Spleen (tissue), 13 donors: ENCODE measurements at places on chromosomes 11 and 22. TPM values are rescaled to one million over a fixed set of nuclear protein-coding genes. Genes with fewer than 3 reads are reported as not detected.
A peak's percentile ranks its signal among the peaks of the same experiment; 100 is the strongest.

DNA sequence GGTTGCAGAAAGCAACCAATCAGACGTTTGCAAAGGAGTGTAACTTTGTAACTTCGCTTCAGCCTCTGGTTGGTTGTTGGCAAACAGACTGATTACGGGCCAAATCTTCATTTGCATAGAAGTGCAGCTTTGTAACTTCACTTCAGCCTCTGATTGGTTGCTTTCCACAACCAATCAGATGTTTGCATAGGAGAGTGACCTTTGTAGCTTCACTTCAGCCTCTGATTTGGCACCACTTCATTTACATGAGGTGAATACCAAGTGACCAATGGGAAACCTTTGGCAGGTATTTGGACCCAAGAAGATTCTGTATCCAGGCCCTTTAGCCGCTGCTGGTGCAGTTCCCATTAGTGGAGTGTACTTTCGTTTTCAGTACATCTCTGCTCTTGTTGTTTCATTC, 16.0 kb downstream of the USP47 start:
- no peak for DNase-seq
- H3K4me1 ChIP-seq, result peaks cover 25% of the 10 kb centered on the region
- H3K36me3 ChIP-seq, result no peaks in the 10 kb centered on the region
- H3K4me3 ChIP-seq, result no peak overlapping the region

The NTM gene
- 0.73 TPM for total RNA-seq

The PATE4 gene
- not detected for total RNA-seq

GRCh38 chr11:12175694-12176241, 65.4 kb downstream of the MICAL2 start:
- H3K27me3 ChIP-seq, result no peaks in the 10 kb centered on the region
- DNase-seq, result no peak
- H3K27ac ChIP-seq, result no peak overlapping the region
- H3K4me3 ChIP-seq, result no peak overlapping the region

- no peak for DNase-seq
- H3K27me3 ChIP-seq, result no peaks in the 10 kb centered on the region
- H3K4me3 ChIP-seq, result no peak overlapping the region
- no peaks in the 10 kb centered on the region for H3K36me3 ChIP-seq
- H3K4me1 ChIP-seq, result no peaks in the 10 kb centered on the region
- H3K27ac ChIP-seq, result no peak overlapping the region
These were observed 92.6 kb upstream of the LIN7C start for GRCh38 chr11:27599217-27599616.

GRCh38 chr11:44556735-44557409, 8.6 kb upstream of the CD82 start:
- DNase-seq, result peak; percentile 88
- H3K27me3 ChIP-seq, result no peaks in the 10 kb centered on the region
- no peak overlapping the region for H3K4me3 ChIP-seq
- H3K4me1 ChIP-seq, result peaks cover 69% of the 10 kb centered on the region
- H3K36me3 ChIP-seq, result no peaks in the 10 kb centered on the region

DNA sequence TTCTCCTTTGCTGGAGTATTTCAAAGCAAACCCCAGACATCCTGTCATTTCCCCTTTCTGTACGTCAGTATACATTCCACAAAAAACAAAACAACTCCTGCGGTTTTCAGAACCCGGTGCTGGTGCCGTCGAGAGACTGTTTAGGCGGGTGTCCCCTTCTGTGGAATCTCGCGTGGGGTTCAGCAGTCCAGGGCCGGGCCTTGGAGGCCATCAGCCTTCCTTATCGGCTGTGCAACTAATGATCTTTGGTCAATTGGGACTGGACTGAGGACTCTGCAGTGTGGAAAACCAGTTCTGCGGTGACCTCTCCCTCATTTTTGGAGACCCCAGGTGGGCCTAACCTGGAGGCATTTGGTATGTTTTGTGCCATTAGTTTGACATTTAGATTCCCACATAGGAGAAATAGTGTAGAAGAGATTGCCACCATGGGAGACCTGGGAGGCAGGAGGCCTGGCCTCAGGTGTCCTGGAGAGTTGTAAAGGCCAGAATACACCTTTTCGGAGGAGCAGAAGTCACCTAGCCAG, 84.4 kb downstream of the TBC1D22A start:
- no peak overlapping the region for H3K4me3 ChIP-seq
- no peak overlapping the region for H3K27ac ChIP-seq
- no peak for DNase-seq
- no peaks in the 10 kb centered on the region for H3K27me3 ChIP-seq
- no peaks in the 10 kb centered on the region for H3K4me1 ChIP-seq

GRCh38 chr11:129743112-129743815, 72.4 kb upstream of the TMEM45B start:
- no peak overlapping the region for H3K4me3 ChIP-seq
- H3K27me3 ChIP-seq, result peaks cover 3% of the 10 kb centered on the region
- DNase-seq, result peak; percentile 41
- no peak overlapping the region for H3K27ac ChIP-seq
- H3K4me1 ChIP-seq, result no peaks in the 10 kb centered on the region
- H3K36me3 ChIP-seq, result no peaks in the 10 kb centered on the region

GRCh38 chr22:22941831-22942510, 54.4 kb downstream of the IGLL5 start:
- H3K4me1 ChIP-seq, result no peaks in the 10 kb centered on the region
- peak; percentile 74 for DNase-seq
- H3K27me3 ChIP-seq, result peaks cover 3% of the 10 kb centered on the region
- H3K4me3 ChIP-seq, result no peak overlapping the region

DNA sequence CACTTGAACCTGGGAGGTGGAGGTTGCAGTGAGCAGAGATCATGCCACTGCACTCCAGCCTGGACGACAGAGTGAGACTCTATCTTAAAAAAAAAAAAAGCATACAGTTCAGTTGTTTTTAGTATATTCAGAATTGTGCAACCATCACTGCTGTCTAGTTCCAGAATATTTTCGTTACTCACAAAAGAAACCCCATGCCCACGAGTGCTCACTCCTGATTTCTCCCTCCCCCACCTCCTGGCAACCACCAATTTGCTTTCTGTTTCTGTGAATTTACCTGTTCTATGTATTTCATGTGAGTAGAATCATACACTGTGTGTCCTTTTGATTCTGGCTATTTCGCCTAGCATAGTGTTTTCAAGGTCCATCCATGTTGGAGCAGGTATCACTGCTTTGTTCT, 24.8 kb downstream of the PTPRJ start:
- DNase-seq, result peak; percentile 15
- H3K4me1 ChIP-seq, result peaks cover 100% of the 10 kb centered on the region
- no peaks in the 10 kb centered on the region for H3K36me3 ChIP-seq

DNA sequence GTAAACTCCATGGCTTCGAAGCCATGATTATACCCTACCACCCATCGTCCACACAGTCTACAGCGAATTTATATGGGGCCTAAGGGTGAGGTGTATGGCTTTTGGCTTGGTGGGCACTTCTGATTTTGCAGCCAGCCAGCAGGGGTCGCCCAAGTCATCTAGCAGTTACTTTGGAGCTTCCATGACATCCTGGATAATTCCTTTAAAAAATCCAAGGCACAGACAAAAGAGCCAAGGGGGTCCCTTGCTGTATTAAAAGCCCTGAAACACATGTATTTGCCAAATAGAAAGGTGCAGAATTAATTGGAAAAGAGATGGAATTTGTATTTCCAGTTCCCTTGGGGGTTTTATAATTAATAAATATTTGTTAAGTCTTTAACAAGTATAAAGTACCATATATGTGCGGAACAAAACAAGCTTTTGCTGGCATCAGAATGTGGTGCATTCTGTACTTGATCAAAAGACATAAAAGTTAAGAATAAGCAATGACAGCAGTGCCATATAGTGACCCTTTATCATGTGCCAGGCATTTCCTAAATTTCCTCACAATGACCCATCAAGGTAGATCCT, 132.8 kb upstream of the PITPNB start:
- H3K4me1 ChIP-seq, result no peaks in the 10 kb centered on the region
- no peak overlapping the region for H3K4me3 ChIP-seq
- no peak overlapping the region for H3K27ac ChIP-seq
- no peaks in the 10 kb centered on the region for H3K27me3 ChIP-seq
- no peak for DNase-seq
- no peaks in the 10 kb centered on the region for H3K36me3 ChIP-seq

- H3K27me3 ChIP-seq, result no peaks in the 10 kb centered on the region
- no peak overlapping the region for H3K27ac ChIP-seq
- DNase-seq, result no peak
These were observed 64.4 kb downstream of the PKNOX2 start for GRCh38 chr11:125228993-125229392.

DNA sequence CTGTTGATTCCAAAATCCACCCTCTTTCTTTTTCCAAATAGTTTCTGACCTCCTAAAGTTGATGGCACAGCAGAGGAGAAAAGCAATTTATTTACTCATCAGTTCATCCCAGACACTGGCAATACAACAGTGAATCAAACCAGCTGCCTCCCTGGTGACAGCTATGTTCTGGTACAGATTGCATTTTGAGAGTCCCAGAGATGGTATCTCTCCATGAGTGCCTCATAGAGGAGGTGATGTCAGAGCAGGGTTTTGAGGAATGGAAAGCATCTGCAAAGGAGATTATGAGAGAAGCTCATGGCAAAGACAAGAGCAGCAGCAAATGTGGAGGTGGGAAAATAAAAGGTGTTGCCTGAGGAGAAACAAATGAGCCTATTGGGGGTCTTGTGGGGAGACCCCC, 377.2 kb downstream of the MN1 start:
- H3K27me3 ChIP-seq, result no peaks in the 10 kb centered on the region
- no peaks in the 10 kb centered on the region for H3K4me1 ChIP-seq
- no peak overlapping the region for H3K4me3 ChIP-seq
- no peak for DNase-seq
- H3K36me3 ChIP-seq, result no peaks in the 10 kb centered on the region

- H3K27ac ChIP-seq, result no peak overlapping the region
- peak; percentile 49 for DNase-seq
- no peak overlapping the region for H3K4me3 ChIP-seq
- peaks cover 72% of the 10 kb centered on the region for H3K36me3 ChIP-seq
These were observed 291.3 kb downstream of the TBC1D22A start for GRCh38 chr22:47053726-47054141.

DNA sequence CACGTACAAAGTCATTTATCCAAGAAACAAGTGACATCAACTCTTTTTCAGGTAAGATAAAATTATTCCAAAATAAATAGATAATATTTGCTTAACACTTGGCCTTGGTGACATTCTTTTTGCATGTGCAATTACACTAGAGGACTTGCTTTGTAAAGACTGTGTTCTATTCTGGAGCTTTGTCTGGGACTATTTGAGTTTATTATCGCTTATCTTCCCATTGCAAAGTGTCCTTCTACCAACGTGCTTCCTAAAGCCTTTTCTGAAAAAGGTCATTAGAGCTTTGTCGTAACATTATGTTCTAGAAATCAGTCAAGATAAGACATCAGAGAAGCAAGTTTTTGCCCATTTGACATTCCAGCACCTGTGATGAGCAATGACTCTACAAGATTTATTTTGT, 78.3 kb upstream of the MYO18B start:
- no peaks in the 10 kb centered on the region for H3K27me3 ChIP-seq
- no peaks in the 10 kb centered on the region for H3K36me3 ChIP-seq
- no peak for DNase-seq
- H3K27ac ChIP-seq, result no peak overlapping the region
- no peak overlapping the region for H3K4me3 ChIP-seq

The TBX1 gene
- total RNA-seq, result 9.6 TPM

DNA sequence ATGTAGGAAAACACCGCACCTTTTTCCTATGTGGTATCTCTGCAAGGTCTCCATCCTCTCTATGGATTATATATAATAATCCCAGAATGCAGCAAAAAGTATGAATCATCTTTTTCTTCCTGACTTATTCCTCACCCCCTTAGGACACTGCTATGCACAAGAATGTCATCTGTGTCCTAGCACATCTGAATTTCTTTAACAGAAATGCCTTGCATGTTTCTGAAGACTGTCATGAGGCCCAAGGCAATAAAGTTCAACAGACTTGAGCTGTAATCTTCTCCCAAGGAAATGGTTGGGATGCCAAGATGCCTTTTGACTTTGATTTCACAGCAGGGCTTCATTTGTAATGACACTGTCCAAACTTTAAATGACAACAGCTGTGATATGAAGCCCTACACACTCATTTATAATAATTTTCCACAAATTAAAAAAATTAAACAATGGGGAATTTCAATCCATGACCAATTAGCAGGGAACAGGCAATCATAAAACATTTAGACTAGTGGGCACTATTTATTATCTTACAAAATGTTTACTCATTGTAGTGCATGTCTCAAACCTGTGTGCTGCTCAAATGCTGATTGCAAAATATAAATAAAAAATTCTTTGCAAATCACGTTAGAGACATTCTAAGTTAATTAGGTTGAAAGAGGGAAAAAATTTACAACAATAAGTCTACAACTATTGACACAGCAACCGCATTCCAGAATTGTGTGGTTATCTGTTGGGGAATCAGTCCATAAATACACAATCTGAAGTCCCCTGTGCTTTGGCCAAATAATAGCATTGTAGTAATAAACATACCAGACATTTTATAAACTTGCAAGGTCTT, 242.3 kb downstream of the SWAP70 start:
- H3K4me1 ChIP-seq, result no peaks in the 10 kb centered on the region
- H3K27ac ChIP-seq, result no peak overlapping the region
- H3K27me3 ChIP-seq, result no peaks in the 10 kb centered on the region
- no peak for DNase-seq
- H3K36me3 ChIP-seq, result no peaks in the 10 kb centered on the region

DNA sequence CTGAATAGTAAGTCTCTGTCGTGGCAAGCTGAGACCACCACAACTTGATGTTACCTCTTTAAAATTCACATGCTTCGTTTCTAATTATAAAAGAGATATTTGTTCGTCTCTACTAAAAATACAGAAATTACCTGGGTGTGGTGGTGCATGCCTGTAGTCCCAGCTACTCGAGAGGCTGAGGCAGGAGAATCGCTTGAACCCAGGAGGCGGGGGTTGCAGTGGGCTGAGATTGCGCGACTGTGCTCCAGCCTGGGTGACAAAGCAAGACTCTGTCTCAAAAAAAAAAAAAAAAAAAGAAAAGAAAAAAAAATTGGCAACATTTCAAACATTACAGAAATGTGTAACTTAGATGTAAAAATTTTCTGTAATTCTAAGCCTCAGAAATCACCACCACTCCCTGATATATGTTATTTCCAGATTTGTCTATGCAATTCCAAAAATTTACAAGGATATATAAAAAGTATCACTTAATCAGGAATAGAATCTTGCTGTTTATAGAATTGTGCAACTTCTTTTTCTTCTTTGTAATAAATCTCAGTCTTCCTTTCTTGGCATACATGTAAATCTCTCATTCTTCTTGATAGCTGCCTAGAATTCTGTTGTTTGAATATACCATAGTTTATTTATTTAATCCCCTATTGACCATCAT, 37.3 kb downstream of the C11orf96 start:
- no peak overlapping the region for H3K27ac ChIP-seq
- no peak overlapping the region for H3K4me3 ChIP-seq
- H3K4me1 ChIP-seq, result peaks cover 8% of the 10 kb centered on the region
- H3K27me3 ChIP-seq, result no peaks in the 10 kb centered on the region
- no peak for DNase-seq

DNA sequence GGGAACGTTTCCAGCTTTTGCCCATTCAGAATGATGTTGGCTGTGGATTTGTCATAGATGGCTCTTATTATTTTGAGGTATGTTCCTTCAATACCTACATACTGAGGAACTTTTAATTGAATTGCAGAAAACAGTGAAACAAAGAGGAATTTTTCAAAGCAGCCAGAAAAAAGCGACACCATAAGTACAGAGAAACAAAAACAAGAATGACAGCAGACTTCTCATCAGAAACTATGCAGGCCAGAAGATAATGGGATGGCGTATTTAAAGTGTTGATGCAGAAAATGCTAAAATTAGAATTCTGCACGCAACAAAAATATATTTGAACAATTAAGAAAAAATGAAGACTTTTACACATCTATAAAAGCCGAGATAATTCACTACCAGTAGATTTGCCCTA, 95.4 kb upstream of the TIMP3 start:
- H3K27ac ChIP-seq, result no peak overlapping the region
- no peaks in the 10 kb centered on the region for H3K27me3 ChIP-seq
- no peaks in the 10 kb centered on the region for H3K4me1 ChIP-seq
- H3K36me3 ChIP-seq, result no peaks in the 10 kb centered on the region

The OTOG gene
- total RNA-seq, result not detected

The ANAPC15 gene
- 25.0 TPM for total RNA-seq
